ENCODE measurements at places on chromosomes 16 and 17.

DNA sequence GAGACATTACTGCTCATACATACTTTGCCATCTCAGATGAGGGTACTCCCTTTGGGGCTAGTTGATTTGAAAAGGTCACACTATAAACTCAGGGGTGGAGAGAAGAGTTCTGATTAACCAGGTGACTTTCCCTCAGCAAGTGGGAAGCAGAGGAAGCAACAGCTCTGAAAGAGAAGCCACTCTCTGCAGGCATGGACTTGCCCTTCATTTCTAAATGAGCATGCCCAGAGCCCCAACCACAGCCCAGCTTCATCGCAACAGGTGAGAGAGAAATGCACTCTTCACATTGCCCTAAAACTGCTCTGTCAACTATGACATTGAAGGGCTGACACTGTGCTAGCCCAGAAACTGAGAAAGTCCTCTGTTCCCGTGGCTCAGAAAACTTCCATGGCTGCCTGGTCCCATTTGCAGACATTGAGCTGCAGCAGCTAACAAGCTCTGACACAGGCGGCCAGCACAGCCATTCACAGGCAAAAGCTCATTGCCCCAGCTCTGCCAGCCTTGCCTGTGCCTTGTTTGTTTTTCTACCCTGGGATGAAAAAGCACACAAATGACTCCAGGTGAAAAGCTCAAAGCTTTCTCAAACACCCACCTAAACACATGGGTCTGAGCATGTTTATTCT is 419.8 kb upstream of the DYNLRB2 start:
- no peak for DNase-seq

GRCh38 chr17:81528384-81528650 is 140 bp downstream of the FSCN2 start:
- DNase-seq, result no peak

GRCh38 chr16:12674071-12674470 is 129.6 kb downstream of the CPPED1 start:
- no peak for DNase-seq

- no peak for DNase-seq
Measured at GRCh38 chr17:81471818-81472456, 40.7 kb downstream of the ACTG1 start.

GRCh38 chr17:75105126-75106080 is 4.4 kb upstream of the ARMC7 start:
- no peak for DNase-seq

DNA sequence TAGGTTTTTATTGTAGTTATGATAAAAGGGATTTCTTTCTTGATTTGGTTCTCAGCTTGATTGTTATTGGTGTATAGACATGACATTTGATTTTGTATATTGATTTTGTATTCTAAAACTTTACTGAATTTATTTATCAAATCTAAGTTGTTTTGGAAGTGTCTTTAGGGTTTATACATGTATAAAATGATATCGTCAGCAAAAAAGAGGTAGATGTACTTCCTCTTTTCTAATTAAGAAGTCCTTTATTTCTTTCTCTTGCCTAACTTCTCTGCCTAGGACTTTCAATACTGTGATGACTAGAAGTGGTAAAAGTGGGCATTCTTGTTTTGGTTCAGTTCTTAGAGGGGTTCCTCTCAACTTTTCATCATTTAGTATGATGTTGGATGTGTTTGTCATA is 487.3 kb upstream of the KIF2B start:
- no peak for DNase-seq

GRCh38 chr17:8122924-8123694 is 797 bp downstream of the HES7 start:
- no peak for DNase-seq

GRCh38 chr17:66525338-66525737 is 222.9 kb downstream of the PRKCA start:
- no peak for DNase-seq

DNA sequence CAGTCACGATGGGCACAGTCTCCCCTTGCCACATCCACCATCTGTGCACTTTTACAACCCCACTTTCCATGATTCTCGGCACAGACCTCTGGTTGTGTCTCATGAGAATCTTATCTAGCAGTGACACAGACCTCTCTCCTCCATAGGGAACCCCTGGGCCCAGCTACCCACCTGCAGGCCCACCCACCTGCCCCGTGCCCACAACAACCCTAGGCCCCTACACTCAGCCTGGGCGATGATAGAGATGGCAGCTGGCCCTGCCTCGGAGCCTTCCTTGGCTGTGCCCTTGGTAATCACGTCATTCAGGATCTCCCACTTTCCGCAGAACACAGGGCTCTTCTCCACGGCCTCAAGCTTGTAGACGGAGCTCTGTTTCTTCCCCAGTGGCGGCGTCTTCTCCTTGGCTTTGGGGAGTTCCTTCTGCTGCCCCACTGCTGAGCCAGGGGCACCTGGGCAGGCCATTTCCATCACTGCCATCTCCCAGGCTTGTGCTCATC is 26.5 kb downstream of the MAP3K14 start:
- no peak for DNase-seq

DNA sequence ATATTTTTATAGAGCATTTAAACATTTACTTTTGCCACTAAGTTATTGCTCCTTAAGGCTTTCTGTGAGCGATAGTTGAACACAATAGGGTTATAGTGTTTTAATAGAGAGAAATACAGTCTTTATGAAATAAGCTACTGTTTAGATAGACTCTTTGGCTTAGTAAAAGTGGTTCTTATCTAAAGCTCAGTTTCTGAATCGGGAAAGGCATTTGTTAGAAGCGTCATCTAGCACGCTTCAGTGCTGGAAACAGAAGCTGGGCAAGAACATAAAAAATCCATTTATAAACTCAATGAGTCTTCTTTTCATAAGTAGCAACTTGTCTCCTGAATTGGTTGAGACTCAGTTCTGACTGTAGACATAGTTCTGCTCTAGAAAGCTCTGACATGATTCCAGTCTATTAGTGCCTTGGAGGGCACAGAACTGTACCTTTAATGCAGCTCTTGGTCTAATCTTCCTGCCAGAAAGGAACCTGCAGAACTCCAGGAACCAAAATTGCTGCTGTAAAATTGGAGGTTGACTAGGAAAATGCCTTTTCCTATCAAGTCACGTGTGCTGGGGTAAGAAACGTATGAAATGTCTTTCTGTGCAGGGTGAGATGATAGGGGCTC is 55.4 kb upstream of the DNAJA2 start:
- no peak for DNase-seq

- DNase-seq, result no peak
Measured at GRCh38 chr16:3038256-3038655, 1.5 kb upstream of the BICDL2 start.

DNA sequence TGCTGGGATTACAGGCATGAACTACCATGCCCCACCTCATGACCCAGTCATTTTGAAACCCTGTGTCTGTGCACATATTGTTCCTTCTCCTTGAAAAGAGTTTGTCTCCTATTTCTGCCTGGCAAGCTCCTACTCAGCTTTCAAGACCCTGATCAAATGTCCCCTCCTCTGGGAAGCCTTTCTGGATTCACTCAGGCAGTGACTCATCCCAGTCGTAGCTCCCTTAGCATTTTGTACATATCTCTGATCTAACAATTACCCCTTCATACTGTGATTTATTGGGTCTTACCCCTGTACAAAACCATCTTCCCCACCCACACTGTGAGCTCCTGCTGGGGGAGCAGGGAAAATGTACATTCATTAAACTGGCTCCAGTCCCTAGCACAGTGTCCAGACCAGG is 18.1 kb upstream of the ABCC12 start:
- DNase-seq, result no peak

GRCh38 chr16:28623172-28623711 is 13.4 kb upstream of the SULT1A1 start:
- DNase-seq, result peak; percentile 5

DNA sequence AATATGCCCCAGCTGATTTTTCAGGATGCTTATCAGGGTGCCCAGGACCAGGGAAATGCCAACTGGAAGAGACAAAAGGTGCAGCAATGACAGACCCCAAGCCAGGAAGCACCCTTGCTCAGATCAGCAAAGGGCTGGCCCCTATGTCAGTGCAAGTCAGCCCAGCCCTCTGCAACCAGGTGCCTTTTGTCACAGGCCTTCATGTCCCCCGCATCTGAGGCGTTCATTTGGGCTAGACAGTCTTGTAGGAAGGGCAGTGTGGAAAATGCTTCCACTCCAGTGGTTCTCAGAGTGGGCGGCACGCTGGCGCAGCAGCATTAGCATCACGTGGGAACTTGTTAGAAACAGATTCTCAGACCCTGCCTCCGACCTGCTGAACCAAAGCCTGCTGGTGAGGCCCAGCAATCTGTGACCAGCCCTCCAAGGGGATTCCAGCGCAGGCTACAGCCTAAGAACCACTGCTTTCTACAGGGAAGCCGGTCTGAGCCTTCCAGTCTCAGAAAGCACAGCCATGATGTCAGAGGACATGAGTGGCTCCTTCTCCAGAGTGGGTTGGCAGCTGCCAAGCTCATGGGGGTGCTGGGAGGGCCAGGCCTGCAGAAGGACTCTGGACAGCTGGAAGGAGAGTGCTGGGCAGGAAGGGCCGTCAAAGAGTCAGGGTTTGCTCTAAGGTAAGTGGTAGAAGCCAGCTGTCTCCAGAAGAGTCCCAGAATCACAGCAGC is 13.1 kb downstream of the SLC47A2 start:
- DNase-seq, result no peak
